Type B pancreatic cell (in vitro differentiated cells): ENCODE measurements at places on chromosomes 11 and 22. TPM values are rescaled to one million over a fixed set of nuclear protein-coding genes. Genes with fewer than 3 reads are reported as not detected.

DNA sequence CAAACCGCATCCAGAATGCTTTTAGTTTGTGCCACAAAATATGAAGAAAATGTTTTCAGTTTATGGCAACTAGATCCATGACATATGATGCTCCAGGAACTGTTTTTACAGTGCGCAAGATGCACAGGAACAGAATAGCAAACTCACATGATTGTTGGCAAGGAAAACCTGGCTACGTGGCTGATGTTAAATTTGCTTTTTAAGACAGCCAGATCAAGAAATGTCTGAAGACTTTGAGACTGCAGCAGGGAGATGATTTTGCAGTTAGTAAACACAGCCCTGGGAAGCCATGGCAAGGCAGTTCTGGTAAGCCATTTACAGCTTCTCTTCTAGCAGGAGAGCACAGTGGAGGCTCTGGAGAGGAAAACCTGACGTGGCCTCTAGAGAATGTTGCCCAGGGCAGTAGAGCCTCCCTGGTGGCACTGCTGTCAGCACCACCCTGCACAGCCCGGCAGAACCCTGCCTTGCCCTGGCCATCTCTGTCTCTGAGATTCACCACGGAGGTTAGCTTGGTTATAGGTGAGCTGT, 69.8 kb upstream of the TNRC6B start:
- H3K4me3 ChIP-seq: no peak overlapping the region
- peaks cover 13% of the 10 kb centered on the region for H3K4me1 ChIP-seq
- H3K36me3 ChIP-seq: no peaks in the 10 kb centered on the region
- DNase-seq: no peak

Gene ACTN3
- total RNA-seq: 0.57 and 2.6 TPM in 2 replicates

GRCh38 chr22:26065847-26066246, 103.4 kb upstream of the SEZ6L start:
- H3K4me1 ChIP-seq: peaks cover 33% of the 10 kb centered on the region
- H3K27me3 ChIP-seq: peaks cover 13% of the 10 kb centered on the region
- no peak overlapping the region for H3K4me3 ChIP-seq
- no peaks in the 10 kb centered on the region for H3K36me3 ChIP-seq
- no peak overlapping the region for H3K27ac ChIP-seq

DNA sequence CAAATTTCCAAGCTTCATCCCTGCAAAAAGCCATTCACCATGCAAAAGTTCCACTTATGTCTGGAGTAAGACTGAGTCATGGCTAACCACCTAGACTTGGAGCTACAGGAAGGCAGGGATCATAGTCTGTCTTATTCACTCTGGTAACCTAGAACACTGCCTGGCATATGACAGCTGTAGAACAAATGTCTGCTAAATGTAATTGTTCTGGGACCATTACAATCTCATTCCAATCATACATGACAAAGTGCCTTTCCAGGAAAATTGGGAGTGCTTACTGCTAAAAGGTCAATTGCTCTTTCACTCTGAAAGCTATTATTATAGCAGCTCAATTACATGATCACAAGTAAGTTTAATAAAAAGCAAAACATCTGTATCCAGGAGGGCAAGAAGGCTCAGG, 99.1 kb upstream of the CHRM4 start:
- no peak for DNase-seq
- H3K36me3 ChIP-seq: peaks cover 15% of the 10 kb centered on the region
- no peaks in the 10 kb centered on the region for H3K27me3 ChIP-seq
- H3K4me3 ChIP-seq: no peak overlapping the region
- peaks cover 45% of the 10 kb centered on the region for H3K4me1 ChIP-seq

Gene TRIM49B
- not detected in 2 replicates for total RNA-seq

- H3K4me3 ChIP-seq: no peak overlapping the region
- H3K27ac ChIP-seq: no peak overlapping the region
- no peaks in the 10 kb centered on the region for H3K4me1 ChIP-seq
- peaks cover 22% of the 10 kb centered on the region for H3K27me3 ChIP-seq
- peak; percentile 64 for DNase-seq
Measured at GRCh38 chr11:17593466-17594245, 46.6 kb downstream of the OTOG start.

Gene RIMBP3C
- 0.17 and 0.34 TPM in 2 replicates for total RNA-seq

- H3K27ac ChIP-seq: no peak overlapping the region
- H3K4me3 ChIP-seq: no peak overlapping the region
- H3K4me1 ChIP-seq: no peaks in the 10 kb centered on the region
- H3K27me3 ChIP-seq: no peaks in the 10 kb centered on the region
Measured at GRCh38 chr11:95867105-95867504, 56.8 kb downstream of the MTMR2 start.

Gene LIN7C
- total RNA-seq: 30.1 and 31.1 TPM in 2 replicates

GRCh38 chr11:118812485-118812884, 21.5 kb upstream of the DDX6 start:
- H3K4me1 ChIP-seq: no peaks in the 10 kb centered on the region
- no peak overlapping the region for H3K27ac ChIP-seq
- peaks cover 12% of the 10 kb centered on the region for H3K27me3 ChIP-seq

Gene COA4
- total RNA-seq: 58.5 and 61.7 TPM in 2 replicates

DNA sequence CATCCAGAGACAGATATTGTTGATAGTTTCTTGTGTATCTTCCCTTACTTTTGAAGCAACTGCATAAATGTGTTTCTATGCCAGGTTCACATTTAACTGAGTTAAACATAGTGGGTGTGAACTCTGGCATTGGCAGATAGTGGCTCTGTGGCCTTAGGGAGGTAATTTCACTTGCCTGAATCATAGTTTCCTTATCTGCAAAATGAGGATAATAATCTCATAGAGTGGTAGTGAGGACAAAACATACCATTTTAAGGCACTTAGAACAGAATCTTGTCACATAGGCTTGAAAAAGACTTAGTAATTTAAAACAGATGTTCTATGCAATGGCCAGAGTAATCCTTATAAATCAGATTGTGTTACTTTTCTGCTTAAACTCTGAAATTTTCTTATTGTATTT, 56.4 kb upstream of the SYN3 start:
- peaks cover 43% of the 10 kb centered on the region for H3K4me1 ChIP-seq
- H3K36me3 ChIP-seq: no peaks in the 10 kb centered on the region
- no peak for DNase-seq
- H3K27me3 ChIP-seq: no peaks in the 10 kb centered on the region
- H3K27ac ChIP-seq: no peak overlapping the region

- H3K36me3 ChIP-seq: peaks cover 32% of the 10 kb centered on the region
- no peak for DNase-seq
- H3K27ac ChIP-seq: no peak overlapping the region
- H3K4me1 ChIP-seq: peaks cover 5% of the 10 kb centered on the region
Measured at GRCh38 chr11:117410238-117410637, 82.6 kb downstream of the CEP164 start.

Gene UBTFL1
- not detected in 2 replicates for total RNA-seq

GRCh38 chr11:112778091-112778876, 182.9 kb upstream of the NCAM1 start:
- DNase-seq: no peak
- H3K36me3 ChIP-seq: no peaks in the 10 kb centered on the region
- peaks cover 21% of the 10 kb centered on the region for H3K4me1 ChIP-seq
- no peak overlapping the region for H3K4me3 ChIP-seq
- no peak overlapping the region for H3K27ac ChIP-seq

GRCh38 chr22:34017205-34017604, 96.9 kb upstream of the LARGE1 start:
- DNase-seq: no peak
- H3K4me1 ChIP-seq: peaks cover 12% of the 10 kb centered on the region
- no peak overlapping the region for H3K27ac ChIP-seq
- H3K27me3 ChIP-seq: peaks cover 16% of the 10 kb centered on the region
- H3K4me3 ChIP-seq: no peak overlapping the region

DNA sequence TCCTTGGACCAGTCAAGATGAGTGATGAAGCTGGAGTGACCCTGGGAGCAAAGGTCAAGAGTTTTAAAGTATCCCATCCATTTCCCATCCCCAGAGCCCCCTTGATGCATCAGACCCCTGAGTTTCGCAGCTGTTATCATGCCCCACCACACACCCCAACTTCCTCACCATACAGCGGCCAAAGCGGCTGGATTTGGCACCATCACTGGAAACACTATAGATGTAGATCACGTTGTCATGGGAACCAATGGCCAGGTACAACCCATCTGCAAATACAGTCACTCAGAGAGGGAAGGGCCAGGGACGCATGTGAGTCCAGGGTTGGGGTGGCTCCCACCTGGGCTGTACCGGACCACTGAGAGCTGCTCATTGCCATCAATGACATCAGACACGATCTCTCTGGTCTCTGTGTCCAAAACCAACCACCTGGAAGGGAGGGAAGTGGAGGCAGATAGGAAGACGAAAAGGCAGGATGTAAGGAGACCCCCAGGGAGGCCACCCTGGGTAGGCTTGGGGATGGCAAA, 2.2 kb upstream of the MTA2 start:
- H3K4me1 ChIP-seq: peaks cover 54% of the 10 kb centered on the region
- peaks cover 3% of the 10 kb centered on the region for H3K27me3 ChIP-seq
- H3K27ac ChIP-seq: peak overlapping the region; percentile 80
- peaks cover 17% of the 10 kb centered on the region for H3K36me3 ChIP-seq

Gene MRPL40
- total RNA-seq: 21.4 and 24.7 TPM in 2 replicates

DNA sequence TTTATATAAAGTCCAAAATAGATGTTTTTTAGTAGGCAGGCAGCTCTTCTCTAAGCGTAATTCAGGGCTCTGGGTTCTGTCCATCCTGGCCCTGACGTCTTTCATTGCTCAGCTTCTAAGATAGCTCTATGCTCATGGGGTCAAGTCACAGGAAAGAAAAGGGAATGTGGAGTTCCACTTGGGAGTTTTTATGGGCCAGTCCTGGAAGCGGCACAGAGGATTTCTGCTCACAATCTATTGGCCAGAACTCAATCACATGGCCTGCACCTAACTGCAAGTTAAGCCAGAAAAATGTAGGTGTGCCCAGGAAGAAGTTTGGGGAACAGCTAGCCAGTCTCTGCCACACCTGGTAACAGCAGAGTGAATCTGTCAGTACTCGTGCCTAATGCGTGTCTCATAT, 7.4 kb upstream of the ZBTB16 start:
- peaks cover 54% of the 10 kb centered on the region for H3K27me3 ChIP-seq
- no peak for DNase-seq
- H3K36me3 ChIP-seq: no peaks in the 10 kb centered on the region
- peaks cover 9% of the 10 kb centered on the region for H3K4me1 ChIP-seq
- H3K27ac ChIP-seq: no peak overlapping the region
- H3K4me3 ChIP-seq: no peak overlapping the region

DNA sequence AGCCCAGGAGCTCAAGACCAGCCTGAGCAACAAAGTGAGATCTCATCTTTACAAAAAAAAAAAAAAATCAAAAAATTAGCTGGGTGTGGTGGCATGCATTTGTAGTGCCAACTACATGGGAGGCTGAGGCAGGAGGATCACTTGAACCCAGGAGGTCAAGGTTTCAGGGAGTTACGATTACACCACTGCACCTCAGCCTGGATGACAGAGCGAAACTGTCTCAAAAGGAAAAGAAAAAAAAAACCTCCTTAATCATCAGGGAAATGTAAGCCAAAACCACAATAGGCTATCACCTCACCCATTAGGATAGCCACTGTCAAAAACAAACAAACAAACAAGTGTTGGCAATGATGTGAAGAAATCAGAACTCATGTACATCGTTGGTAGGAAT, 13.4 kb downstream of the DGCR2 start:
- H3K4me1 ChIP-seq: peaks cover 43% of the 10 kb centered on the region
- peak overlapping the region; percentile 88 for H3K27ac ChIP-seq

GRCh38 chr11:70376621-70377020, 21.7 kb upstream of the CTTN start:
- no peak overlapping the region for H3K4me3 ChIP-seq
- no peaks in the 10 kb centered on the region for H3K4me1 ChIP-seq
- no peaks in the 10 kb centered on the region for H3K27me3 ChIP-seq
- no peak for DNase-seq
- no peak overlapping the region for H3K27ac ChIP-seq

Gene PHOX2A
- 2.8 and 3.0 TPM in 2 replicates for total RNA-seq

- H3K36me3 ChIP-seq: no peaks in the 10 kb centered on the region
- peak within 1 kb of the TSS; percentile 96 for H3K4me3 ChIP-seq
- peak within 1 kb of the TSS; percentile 95 for H3K27ac ChIP-seq
- DNase-seq: peak; percentile 72
Measured at GRCh38 chr11:17014321-17014832, at the start of gene PLEKHA7. Gene PLEKHA7 (minus strand): TSS chr11:17014414. CDS start chr11:17014401, 13 bp downstream.

DNA sequence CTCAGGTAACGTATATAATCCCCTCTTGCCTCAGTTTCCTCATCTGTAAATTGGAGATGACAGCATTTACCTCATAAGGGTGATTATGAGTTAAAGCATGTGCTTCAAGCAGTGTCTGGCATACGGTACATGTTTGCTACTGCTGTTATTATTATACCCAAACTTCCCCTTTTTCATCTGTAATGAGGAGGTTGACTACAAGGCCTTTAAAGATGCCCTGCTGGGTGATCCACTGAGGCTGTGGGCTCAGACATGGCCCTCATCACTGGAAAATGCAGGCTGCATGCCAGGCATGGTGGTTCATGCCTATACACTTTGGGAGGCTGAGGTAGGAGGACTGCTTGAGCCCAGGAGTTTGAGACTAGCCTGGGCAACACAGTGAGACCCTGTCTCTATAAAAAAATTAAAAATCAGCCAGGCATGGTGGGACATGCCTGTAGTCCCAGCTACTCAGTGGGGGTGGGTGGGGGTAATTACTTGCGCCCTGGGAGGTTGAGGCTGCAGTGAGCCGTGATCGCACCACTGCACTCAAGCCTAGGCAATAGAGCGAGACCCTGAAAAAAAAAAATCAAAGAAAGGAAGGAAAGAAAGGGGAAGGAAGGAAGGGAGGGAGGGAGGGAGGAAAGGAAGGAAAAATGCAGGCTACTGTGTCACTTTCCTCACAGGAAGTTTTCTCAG, 4.3 kb downstream of the PIK3IP1 start:
- peaks cover 32% of the 10 kb centered on the region for H3K4me1 ChIP-seq
- H3K27me3 ChIP-seq: no peaks in the 10 kb centered on the region
- no peak for DNase-seq
- H3K27ac ChIP-seq: no peak overlapping the region

Gene OSBPL5
- 29.8 and 33.1 TPM in 2 replicates for total RNA-seq

DNA sequence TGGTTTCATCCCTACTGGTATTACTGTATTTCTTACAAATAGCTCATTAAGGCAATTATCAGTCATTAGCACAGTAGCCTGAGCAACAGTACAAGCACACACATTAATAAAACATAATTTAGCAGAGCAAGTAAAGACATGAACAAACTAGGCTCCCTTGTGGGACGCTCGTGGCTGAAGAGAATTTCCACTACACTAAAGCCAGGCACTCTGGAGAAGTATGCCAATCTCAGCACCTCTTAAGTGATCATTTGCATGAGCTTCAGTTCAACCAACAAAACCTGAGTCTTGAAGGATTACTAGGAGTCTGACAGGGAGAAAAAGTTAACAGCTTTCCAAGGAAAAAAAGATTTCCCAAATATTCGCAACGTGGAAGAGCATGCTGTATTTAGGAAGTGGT, 109.1 kb downstream of the LARGE1 start:
- H3K36me3 ChIP-seq: peaks cover 23% of the 10 kb centered on the region
- peak overlapping the region; percentile 46 for H3K4me3 ChIP-seq
- no peaks in the 10 kb centered on the region for H3K27me3 ChIP-seq
- H3K27ac ChIP-seq: peak overlapping the region; percentile 17
